ENCODE measurements at places on chromosomes 6 and 20. TPM values are rescaled to one million over a fixed set of nuclear protein-coding genes. Genes with fewer than 3 reads are reported as not detected.

GRCh38 chr6:29976588-29977424 is 34.5 kb downstream of the HLA-A start:
- H3K4me1 ChIP-seq: peaks cover 24% of the 10 kb centered on the region
- peaks cover 40% of the 10 kb centered on the region for H3K27me3 ChIP-seq
- H3K36me3 ChIP-seq: no peaks in the 10 kb centered on the region
- H3K4me3 ChIP-seq: peak overlapping the region; percentile 79

- H3K36me3 ChIP-seq: peaks cover 1% of the 10 kb centered on the region
- no peak overlapping the region for H3K4me3 ChIP-seq
- peaks cover 71% of the 10 kb centered on the region for H3K4me1 ChIP-seq
- H3K27me3 ChIP-seq: no peaks in the 10 kb centered on the region
Observed at GRCh38 chr6:143692696-143693095, 14.9 kb downstream of the PHACTR2 start.

Gene CAGE1
- 0.22 TPM for total RNA-seq

DNA sequence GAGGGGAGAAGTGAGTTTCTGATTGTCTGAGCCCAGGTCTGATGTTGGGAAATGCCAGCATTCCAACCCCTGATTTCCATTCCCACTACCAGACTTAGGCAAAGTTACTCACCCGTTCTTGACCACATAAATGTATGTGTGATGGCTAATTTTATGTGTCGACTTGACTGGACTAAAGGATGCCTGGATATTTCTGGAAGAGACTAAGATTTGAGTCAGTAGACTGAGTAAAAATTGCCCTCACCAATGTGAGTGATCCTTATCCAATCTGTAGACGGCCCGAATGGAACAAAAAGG is 95.8 kb upstream of the TAB2 start:
- H3K36me3 ChIP-seq: no peaks in the 10 kb centered on the region
- H3K4me1 ChIP-seq: peaks cover 32% of the 10 kb centered on the region
- H3K27me3 ChIP-seq: no peaks in the 10 kb centered on the region
- no peak for DNase-seq
- H3K27ac ChIP-seq: no peak overlapping the region

GRCh38 chr6:131733376-131734016 is 22.7 kb upstream of the CTAGE9 start:
- no peak for DNase-seq
- peaks cover 2% of the 10 kb centered on the region for H3K4me1 ChIP-seq

Gene ZBTB46
- total RNA-seq: 5.5 TPM

DNA sequence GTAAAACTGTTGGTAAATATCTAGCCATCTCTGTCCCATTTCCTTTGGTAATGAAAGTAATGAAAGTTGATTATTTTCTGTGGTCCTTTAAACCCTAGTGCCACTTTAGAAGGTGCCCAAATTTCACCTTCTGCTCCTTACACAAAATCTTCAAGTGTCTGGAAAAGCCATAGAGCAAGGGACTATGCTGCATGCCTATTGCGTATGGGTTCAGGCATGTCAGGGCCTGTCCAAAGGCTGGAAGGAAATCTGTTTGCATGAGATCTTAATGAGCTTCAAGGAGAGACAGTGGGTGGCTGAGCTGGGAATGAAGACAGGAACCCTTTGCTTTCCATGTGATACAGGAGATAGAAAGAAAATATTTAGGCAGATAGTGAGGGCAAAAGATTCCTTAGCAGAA is 66.6 kb upstream of the CCN6 start:
- no peaks in the 10 kb centered on the region for H3K27me3 ChIP-seq
- no peaks in the 10 kb centered on the region for H3K36me3 ChIP-seq
- no peak overlapping the region for H3K4me3 ChIP-seq
- no peak for DNase-seq
- peaks cover 92% of the 10 kb centered on the region for H3K4me1 ChIP-seq
- H3K27ac ChIP-seq: no peak overlapping the region

- H3K36me3 ChIP-seq: no peaks in the 10 kb centered on the region
- no peak overlapping the region for H3K4me3 ChIP-seq
- H3K27ac ChIP-seq: no peak overlapping the region
- H3K27me3 ChIP-seq: no peaks in the 10 kb centered on the region
Observed at GRCh38 chr6:124066269-124066668, 262.6 kb downstream of the NKAIN2 start.

- no peak overlapping the region for H3K27ac ChIP-seq
- H3K36me3 ChIP-seq: peaks cover 30% of the 10 kb centered on the region
- no peak overlapping the region for H3K4me3 ChIP-seq
- H3K4me1 ChIP-seq: peaks cover 1% of the 10 kb centered on the region
- DNase-seq: no peak
Observed at GRCh38 chr6:2829253-2829652, 12.4 kb downstream of the SERPINB1 start.

GRCh38 chr20:32091888-32092346 is 17.6 kb upstream of the TM9SF4 start:
- H3K4me3 ChIP-seq: no peak overlapping the region
- no peaks in the 10 kb centered on the region for H3K36me3 ChIP-seq
- DNase-seq: peak; percentile 86
- no peak overlapping the region for H3K27ac ChIP-seq
- peaks cover 2% of the 10 kb centered on the region for H3K4me1 ChIP-seq

DNA sequence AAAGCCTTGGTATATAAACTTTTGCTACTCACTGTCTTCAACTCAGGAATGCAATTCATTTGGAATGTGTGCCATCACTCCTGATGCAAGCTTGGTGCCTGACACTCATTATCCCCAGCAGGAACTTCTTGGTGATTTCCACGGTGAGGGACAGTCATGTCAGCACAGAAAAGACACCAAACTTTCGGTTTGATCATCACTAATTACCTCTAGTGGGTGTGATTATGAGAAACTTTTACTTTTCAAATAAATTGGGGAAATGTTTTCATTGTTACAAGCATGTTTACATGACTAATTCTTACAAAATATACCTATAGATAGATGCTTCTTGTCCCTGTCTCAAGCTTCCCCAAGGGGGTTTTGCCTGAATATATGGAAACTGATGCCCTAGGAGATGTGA is 40.9 kb downstream of the RPP40 start:
- H3K27me3 ChIP-seq: peaks cover 2% of the 10 kb centered on the region
- no peak for DNase-seq
- no peak overlapping the region for H3K4me3 ChIP-seq
- H3K36me3 ChIP-seq: no peaks in the 10 kb centered on the region
- H3K27ac ChIP-seq: no peak overlapping the region

GRCh38 chr20:46438156-46438750 is 31.8 kb upstream of the ELMO2 start:
- no peak overlapping the region for H3K4me3 ChIP-seq
- no peaks in the 10 kb centered on the region for H3K36me3 ChIP-seq
- no peak overlapping the region for H3K27ac ChIP-seq
- H3K27me3 ChIP-seq: peaks cover 14% of the 10 kb centered on the region
- H3K4me1 ChIP-seq: no peaks in the 10 kb centered on the region
- no peak for DNase-seq

DNA sequence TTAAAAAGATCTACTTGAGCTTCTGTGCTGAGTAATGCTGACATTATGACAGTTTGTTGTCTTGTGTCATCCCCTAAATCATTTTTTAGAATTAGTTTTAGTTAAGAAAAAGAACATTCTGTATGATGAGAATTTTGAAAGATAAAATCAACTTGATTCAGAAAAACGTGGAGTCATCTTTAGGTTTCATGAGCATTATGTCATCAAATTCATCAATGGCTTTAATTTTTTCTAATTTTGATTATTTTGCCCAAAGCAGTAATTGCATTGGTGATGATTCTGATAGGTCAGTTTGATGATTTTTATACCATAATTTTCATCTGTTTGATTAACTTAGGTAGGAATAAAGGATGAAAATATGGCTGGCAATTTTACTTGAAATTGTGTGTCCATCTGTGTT is 26.6 kb upstream of the ADGRF4 start:
- H3K4me3 ChIP-seq: no peak overlapping the region
- DNase-seq: no peak
- H3K27ac ChIP-seq: no peak overlapping the region
- no peaks in the 10 kb centered on the region for H3K36me3 ChIP-seq

Gene UNC93A
- not detected for total RNA-seq

Gene LPA
- total RNA-seq: not detected

Gene PTCHD4
- not detected for total RNA-seq

Data from activated CD4-positive, alpha-beta memory T cell treated with anti-CD3 and anti-CD28 coated beads for 36 hours (primary cell).